Stimulated activated CD8-positive, alpha-beta memory T cell treated with anti-CD3 and anti-CD28 coated beads, Interleukin-7, amount 100 ng/mL, for 1 hour (primary cell): ENCODE measurements at places on chromosomes 5 and 9.

DNA sequence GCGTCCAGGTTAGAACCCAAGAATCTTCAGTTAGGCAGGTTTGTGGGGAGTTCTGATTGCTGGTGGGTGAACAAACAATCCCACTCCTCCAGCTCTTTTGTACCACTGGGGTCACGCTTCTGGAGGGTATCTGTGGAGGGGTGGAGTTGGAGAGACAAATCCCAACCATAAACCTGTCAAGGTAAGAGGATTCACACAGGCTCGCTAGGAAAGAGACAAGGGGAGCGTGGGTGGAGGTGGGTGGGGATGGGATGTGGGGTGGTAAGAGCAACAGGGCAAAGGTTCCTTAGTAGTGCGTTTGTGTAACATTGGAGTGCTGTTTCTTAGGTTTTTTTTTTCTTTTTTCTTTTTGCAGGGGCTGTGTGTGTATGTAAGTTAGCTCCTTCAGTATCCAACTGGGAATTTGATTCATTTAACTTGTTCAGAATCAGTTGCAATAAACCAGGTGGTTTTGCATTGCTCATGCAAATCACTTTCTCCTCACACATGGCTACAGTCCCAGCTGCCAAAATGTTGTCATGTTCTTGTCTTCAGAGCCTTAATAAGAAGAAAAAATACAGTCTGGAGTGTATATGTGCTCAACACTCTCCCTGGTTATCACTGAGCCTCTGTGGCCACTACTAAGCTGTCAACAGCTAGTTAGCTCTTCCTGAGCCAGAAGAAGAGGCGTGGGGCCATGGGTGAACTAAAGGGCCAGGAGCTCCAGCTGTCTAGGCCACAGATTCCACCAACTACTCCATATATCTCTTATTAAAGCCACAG, 164.0 kb upstream of the RAD23B start:
- no peak for DNase-seq

GRCh38 chr5:19018822-19019221, 969.2 kb downstream of the CDH18 start:
- no peak for DNase-seq

- no peak for DNase-seq
Observed at GRCh38 chr5:42397267-42397666, 26.0 kb upstream of the GHR start.

- DNase-seq: no peak
Observed at GRCh38 chr5:20556115-20556763, 568.2 kb upstream of the CDH18 start.

GRCh38 chr5:170216257-170216864, 16.4 kb upstream of the C5orf58 start:
- DNase-seq: no peak

GRCh38 chr9:120474591-120475243, 105.2 kb downstream of the CDK5RAP2 start:
- no peak for DNase-seq

- DNase-seq: no peak
Observed at GRCh38 chr9:37328556-37329227, 93.8 kb upstream of the GRHPR start.

GRCh38 chr9:16869131-16869881, 1.2 kb downstream of the BNC2 start:
- no peak for DNase-seq

- DNase-seq: no peak
Observed at GRCh38 chr5:71564895-71565294, 22.2 kb upstream of the MCCC2 start.

DNA sequence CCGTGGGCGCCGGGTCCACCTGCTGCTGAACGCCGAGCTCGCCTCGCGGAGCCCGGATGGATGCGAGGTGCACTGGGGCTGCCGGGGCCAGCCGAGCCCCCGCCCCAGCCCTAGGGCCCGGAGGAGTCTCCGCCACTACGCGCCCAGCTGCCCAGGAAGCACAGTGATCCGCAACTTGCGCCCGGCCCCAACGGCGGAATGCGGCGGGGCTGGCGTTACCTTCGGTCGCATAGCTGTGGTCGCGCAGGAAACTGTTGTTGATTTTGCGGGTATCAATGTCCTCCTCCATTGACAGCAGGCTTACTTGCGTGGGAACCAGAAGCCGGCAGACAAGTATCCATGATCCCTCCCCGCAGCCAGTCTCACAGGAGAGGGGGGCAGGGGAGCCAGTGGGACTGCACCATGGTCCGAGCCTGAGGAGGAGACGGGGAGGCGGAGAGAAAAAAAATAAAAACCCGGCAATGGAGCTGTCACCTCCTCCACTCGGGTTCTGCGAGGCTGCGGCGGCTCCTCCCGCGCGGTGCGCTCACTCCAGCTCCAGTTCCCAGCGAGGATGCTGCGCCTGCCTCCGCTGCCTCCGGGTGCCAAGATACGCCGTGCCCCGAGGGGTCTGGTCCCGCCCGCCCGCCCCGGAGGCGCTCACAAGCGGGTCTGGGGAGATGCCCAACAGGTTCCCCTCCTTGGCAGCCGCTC, 628 bp downstream of the PPP2R2B start:
- no peak for DNase-seq

- no peak for DNase-seq
Observed at GRCh38 chr5:36887532-36887931, 11.0 kb downstream of the NIPBL start.

GRCh38 chr5:126965061-126965475, 65.3 kb downstream of the MARCHF3 start:
- DNase-seq: no peak

- no peak for DNase-seq
Observed at GRCh38 chr5:61256474-61256873, 75.6 kb upstream of the ZSWIM6 start.

GRCh38 chr5:100270023-100270771, 265.0 kb upstream of the FAM174A start:
- DNase-seq: no peak

DNA sequence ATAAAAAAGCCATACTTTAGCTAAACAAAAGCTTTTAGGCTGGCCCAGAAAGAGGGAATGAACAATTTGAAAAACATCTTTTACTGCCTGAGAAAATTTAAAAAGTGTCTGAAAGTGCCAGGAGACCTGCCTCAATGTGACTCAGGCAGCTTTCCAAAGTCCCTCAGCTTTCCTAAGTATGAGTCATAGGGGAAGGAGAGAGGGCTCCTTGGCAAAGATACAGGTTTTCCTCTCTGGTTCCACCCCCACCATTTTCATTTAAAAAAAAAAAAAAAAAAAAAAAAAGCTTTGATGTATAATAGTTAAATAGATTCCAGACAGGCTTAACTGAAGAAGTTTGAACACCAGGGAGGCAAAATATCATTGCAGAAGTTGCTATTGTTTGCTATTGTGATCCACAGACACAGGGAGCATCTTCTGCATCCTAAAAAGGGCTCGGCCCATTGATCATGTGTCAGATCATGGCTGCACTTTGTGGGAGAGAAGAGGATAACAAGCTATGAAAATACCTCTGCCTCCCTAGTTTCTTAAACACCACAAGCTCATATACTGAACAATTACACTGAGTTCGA, 71.5 kb downstream of the MRPS27 start:
- DNase-seq: no peak

DNA sequence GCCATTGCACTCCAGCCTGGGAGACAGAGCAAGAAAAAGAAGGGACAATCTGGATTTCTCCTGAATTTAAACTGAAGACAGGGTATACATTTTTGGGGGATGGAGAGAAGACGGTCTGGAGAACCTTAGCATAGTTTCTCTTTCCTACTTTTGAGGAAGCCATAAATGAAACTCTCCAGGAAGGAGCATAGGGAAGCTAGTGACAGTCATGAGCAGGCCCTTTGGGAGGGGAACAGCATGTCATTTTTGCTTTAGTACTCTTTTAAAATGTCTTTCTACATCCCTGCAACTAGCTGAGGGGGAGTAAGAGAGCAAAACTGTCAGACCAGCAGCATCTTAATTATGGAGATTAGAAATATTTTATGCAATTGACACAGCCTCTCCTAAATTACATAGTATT, 8.2 kb upstream of the SLC44A1 start:
- no peak for DNase-seq

GRCh38 chr9:110124439-110124838, 83.5 kb downstream of the C9orf152 start:
- DNase-seq: no peak
